ENCODE measurements at places on chromosomes 4 and X. TPM values are rescaled to one million over a fixed set of nuclear protein-coding genes. Genes with fewer than 3 reads are reported as not detected.

DNA sequence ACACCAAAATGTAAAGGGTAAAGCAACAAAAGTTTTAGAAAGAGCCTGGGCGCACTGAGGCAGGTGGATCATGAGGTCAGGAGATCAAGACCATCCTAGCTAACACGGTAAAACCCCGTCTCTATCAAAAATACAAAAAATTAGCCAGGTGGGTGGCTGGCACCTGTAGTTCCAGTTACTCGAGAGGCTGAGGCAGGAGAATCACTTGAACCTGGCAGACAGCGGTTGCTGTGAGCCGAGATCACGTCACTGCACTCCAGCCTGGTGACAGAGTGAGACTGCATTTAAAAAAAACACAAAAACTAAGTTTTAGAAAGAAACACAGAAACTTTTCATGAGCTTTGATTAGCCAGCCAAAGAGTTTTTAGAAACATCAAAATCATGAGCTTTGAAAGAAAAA lies 76.5 kb downstream of the APBB2 start:
- DNase-seq: no peak

GRCh38 chr4:61877893-61878292 lies 677.8 kb downstream of the ADGRL3 start:
- DNase-seq: no peak

GRCh38 chrX:2741386-2741785 lies 10.5 kb upstream of the XG start:
- no peak for DNase-seq

DNA sequence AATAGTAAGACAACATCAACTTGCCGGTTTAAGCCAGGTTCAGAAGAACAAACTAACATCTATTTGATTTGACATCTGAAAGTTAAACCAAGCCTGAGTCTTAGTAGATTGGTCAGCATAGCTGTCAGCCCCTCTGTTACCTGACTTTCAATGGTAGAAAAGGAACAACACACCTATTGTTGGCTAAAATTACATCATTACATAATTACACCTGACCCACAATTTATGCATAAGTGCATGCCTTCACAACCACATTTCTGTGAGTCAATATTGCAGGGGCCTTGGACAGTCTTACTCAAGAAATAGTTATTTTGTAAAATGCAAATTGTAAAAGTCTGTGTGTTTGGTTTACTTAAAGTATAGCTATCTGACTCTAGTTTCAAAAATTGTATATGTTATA lies 36.2 kb downstream of the EGFL6 start:
- no peak for DNase-seq

Gene CHST7
- total RNA-seq: 8.0 TPM

- no peak for DNase-seq
Measured at GRCh38 chrX:150370589-150371312, 7.6 kb downstream of the MAMLD1 start.

Gene PRRG1
- total RNA-seq: 16.3 TPM

Gene CHIC1
- total RNA-seq: 12.3 TPM

DNA sequence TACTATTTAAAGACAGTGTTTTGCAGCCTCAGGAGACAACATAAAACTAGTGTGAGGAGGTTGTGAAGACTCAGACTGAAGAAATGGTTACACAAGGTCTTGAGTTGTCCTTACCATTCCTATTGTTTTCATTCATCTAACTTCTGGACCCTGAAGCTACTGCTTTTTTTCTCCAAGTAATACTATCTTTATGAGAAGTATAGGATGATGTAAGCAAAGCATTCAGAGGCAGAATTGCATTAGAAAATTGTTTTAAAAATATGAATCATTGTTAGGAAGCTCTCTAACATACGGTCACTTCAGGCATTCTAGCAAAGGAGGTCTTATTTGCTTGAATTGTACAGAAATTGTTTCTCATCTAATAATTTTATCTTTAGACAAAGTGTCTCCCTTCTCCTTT lies 357.8 kb downstream of the TLL1 start:
- DNase-seq: peak; percentile 65

DNA sequence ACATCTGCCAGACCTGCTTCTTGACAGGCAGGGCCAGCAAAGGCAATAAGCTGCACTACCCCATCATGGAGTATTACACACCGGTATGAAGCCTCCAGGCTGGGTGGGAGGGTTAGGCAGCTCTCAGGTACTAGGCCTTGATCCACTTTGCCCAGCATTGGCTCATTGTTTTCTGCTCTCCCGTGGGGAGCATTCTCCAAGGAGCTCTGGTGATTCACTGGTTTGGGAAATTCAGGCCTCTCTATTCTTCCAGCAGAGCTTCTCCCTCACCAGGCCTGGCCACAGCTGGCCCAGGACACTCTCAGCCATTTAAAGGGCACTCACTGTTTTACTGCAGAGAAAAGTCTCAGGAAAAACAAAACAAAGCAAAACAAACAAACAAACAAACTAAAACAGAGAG lies 33.0 kb downstream of the DRP2 start:
- no peak for DNase-seq

DNA sequence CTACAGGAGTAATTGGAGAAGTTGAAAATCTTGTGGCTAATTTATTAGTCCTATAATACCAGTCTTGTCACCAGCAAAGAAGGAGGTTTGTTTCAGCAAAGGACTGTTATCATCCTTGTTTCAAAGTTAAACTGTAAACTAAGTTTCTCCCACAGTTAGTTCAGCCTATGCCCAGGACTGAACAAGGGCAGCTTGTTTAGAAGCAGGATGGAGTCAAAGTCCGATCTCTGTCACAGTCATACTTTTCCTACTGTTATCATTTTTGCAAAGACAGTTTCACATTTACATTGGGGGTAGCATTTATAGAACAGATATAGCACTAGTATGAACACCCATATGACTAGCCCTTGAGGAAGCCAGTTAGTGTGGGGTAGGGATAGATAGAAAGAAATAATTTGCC lies 46.4 kb downstream of the AKAP4 start:
- DNase-seq: no peak

GRCh38 chr4:141350122-141350905 lies 129.6 kb downstream of the ZNF330 start:
- DNase-seq: no peak

GRCh38 chr4:153728660-153729059 lies 31.2 kb downstream of the RNF175 start:
- no peak for DNase-seq

GRCh38 chr4:112513971-112514646 lies 1.9 kb downstream of the NEUROG2 start:
- peak; percentile 86 for DNase-seq

Gene CXCR3
- not detected for total RNA-seq

GRCh38 chrX:154734061-154734781 lies 16.7 kb downstream of the GAB3 start:
- no peak for DNase-seq

DNA sequence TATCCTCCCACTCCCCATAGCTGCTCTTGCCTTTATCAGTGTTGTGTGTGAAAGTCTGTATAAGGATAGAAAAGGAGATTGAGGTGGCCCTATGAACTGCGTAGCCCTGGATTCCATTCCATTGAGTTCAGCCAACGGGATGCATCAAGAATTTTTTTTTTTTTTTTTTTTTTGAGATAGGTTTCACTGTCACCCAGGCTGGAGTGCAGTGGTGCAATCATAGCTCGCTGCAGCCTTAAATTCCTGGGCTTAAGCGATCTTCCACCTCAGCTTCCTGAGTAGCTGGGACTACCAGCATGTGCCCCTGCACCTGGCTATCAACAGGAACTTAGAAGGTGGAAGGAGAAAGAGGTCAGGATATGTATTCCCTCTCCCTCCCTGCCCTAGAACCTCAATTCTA lies 187.2 kb upstream of the SPRY1 start:
- no peak for DNase-seq

Gene PPP2R3B
- total RNA-seq: 13.4 TPM

DNA sequence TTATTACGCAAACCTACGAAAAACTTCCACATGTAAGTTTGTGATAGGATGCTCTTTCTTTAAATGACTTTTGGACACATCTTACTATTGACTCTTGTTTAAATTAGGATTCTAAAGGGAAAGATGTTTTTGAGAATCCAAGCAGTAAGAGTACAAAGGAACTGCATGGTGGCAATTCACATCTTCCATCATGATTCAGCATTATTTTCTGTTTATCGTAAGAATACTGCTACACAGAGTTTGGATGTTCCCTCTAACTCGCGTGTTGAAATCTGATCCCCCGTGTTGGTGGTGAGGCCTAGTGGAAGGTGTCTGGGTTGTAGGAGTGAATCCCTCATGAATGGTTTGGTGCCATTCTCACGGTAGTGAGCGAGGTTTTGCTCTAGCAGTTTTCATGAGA lies 371.8 kb upstream of the FTHL17 start:
- DNase-seq: no peak

GRCh38 chr4:53490965-53491622 lies 100.2 kb downstream of the LNX1 start:
- DNase-seq: no peak

Gene LRRC66
- total RNA-seq: 0.36 TPM

Gene RPA4
- total RNA-seq: 1.1 TPM
